ENCODE measurements at places on chromosomes 7 and 10.

DNA sequence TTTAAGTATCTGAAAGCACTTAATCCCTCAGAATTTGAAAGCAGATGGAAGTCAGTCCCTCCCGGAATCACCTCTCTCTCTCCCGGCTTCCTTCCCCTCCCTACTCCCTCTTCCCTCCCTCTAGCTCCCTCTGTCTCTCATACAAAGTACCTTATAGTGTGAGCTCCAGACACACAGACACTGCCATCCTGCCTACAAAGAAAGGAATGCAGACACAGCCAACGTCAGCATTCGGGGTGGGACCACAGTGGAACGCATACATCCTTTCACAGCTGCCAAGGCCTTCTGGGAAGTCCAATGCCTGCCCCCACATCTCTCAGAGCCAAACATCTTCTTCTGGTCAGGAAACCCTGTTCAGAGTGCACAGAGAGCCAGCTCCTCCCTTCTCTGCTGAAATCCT is 9.3 kb downstream of the NOD1 start:
- no peak for DNase-seq

- no peak for DNase-seq
These were observed 82.1 kb downstream of the PKD1L1 start for GRCh38 chr7:47866120-47866519.

GRCh38 chr7:100493476-100494264 is 9.9 kb downstream of the NYAP1 start:
- DNase-seq, result no peak

DNA sequence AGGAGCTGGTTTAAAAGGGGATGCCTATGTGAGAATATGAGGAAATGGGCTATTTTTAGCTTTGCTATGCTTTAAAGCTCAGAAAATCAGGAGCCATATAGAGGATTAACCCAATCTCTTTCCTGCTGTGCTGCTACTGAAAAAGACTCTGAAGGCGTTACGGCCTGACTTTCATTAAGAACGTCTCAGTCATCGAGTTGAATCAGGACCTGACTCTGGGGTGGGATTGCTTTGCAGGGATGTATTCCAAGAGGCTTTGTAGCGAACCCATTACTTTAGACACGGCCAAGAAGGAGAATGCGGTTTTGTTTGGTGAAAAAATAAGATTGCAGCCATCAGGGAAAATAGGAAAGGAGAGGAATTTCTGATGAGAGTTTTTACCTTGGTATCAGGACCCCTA is 426.9 kb downstream of the CCSER2 start:
- DNase-seq, result no peak

DNA sequence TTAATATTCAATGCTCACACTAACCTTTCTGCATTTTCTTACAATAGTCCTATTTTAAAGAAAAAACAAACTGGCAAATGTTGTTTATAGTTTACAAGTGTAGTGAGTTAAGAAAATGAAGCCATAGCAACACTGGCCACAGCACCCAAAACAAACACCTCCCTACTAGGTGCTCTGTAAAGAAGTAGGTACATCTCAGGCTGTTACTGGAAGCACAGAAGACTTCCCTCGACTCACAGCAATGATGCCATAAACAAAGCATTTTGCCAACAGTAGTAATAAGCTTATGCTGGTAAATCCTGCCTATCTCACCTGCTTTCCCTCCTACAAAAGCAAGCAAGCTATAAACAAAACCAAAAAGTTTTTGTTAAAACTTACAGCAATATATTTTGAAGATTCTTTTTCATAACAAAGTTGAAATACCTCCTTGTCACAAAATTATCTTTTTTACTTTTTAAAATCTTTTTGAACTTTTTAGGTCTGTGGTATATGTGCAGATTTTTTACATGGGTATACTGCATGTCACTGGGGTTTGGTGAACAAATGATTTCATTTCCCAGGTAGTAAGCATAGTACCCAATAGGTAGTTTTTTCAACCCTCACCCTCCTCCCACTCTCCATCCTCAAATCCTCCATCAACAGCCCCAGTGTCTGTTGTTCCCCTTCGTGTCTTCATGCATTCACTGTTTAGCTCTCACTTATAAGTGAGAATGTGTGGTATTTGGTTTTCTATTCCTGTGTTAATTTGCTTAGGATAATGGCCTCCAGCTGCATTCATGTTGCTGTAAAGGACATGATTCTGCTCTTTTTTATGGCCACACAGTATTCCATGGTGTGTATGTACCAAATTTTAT is 28.4 kb downstream of the COA1 start:
- no peak for DNase-seq

DNA sequence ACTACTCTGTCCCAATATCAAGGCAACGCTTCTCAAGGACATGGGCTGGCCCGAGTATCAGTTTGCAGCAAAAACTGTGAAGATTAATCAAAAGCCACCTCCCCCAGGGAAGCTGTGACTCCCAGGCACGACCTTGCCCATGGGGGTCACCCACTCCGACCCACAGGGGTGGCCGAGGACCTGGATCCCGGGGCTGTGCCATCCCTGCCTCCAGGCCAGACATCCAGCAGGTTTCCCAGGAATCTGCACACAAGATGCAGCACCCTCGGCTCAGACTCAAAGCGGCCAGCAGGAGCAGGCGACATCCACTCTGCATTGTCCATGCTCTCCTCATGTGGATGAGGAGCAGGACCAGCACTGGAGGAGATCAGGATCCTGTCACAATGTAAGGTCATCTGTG is 39.8 kb downstream of the PTPRN2 start:
- peak; percentile 49 for DNase-seq

- no peak for DNase-seq
These were observed 59.6 kb upstream of the GNA12 start for GRCh38 chr7:2903682-2904162.

GRCh38 chr7:142231716-142232115 is 26.1 kb downstream of the PRSS58 start:
- DNase-seq, result no peak

DNA sequence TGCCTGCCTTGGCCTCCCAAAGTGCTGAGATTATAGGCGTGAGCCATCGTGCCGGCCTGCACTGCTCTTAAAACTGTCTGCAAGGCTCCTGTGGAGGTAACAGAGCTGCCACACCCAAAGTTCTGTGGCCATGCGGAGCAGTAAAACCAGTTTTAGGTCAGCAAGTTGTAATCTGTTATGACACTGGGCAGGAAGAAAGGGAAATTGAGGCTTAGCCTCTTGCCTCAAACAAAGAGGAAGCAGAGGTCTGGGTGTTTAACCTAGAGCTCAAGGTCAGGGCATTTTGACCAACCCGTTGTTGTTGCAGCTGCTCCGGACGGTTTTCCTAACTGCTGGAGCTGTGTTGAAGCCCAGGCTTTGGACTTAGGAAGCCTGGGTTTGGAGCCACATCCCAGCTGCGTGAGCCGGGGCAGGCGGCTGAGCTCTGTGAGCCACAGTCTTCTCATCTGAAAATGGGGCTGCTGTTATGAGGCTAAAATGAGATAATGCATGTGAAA is 7.4 kb upstream of the RRP12 start:
- DNase-seq, result no peak

- DNase-seq, result no peak
These were observed 45.8 kb upstream of the SKAP2 start for GRCh38 chr7:26910221-26910620.

- no peak for DNase-seq
These were observed 248.4 kb downstream of the WDR11 start for GRCh38 chr10:121099592-121099991.

DNA sequence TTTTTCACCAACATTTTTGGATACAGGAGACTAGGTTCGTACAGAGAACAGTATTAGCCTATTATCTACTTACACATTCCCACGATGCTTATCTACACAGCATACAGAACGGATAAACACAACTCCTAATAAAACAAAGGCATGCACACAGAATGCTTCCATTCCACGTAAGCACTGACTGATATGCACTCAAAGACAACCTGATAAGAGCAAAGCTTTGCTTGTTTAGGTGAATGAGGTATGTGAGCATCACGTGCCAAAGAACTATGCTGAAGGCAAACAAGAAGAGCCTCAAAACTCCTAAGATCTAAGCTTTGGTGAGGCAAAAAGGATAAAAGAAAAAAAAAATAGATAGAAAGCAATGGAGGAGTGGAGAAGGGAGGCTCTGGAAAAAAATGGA is 413.5 kb upstream of the LRRN3 start:
- no peak for DNase-seq

- no peak for DNase-seq
These were observed 5.1 kb downstream of the RASGEF1A start for GRCh38 chr10:43261578-43262396.

- no peak for DNase-seq
These were observed 40.6 kb downstream of the IMMP2L start for GRCh38 chr7:111521660-111522059.

DNA sequence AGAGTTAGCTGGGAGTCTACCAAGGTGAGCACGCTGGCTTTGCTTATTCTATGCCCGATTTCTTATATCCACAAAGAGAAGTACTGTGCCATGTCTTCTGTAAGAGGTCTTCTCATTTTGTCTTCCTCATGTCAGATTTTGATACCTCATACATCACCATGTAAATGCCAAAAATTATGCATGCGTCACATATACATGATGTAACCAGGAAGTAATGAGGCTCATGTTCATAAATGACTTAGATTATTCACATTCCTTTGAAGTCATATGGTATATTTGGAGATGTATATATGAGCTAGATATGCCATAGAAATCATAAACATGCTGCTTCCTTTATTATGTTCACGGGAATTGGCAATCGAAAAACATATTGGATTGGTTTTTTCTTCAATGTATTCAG is 97.7 kb upstream of the CELF2 start:
- DNase-seq, result no peak

- DNase-seq, result no peak
These were observed 29.4 kb upstream of the GOLGA7B start for GRCh38 chr10:97820096-97820704.

- DNase-seq, result no peak
These were observed 533.2 kb upstream of the POM121L12 start for GRCh38 chr7:52502281-52502680.

GRCh38 chr7:130092598-130092997 is 22.3 kb downstream of the KLHDC10 start:
- no peak for DNase-seq

DNA sequence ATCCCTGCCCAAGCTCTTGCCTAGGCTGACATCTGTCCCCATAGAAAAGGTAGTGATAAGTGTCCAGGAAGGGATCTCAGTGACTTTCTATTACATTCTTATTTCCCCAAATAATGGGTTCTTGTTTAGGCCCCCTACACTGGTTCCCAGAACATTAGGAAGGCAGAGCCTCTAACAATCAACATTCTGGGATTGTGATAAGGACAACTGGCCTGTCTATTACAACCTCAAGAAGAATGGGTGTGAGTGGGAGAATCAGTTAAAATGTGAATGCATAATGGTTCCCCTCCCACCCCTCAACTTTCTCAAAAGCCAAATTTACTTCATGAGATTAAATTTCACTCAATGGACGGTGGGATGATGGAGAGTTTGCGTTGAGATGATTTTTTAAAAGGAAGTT is 6.4 kb upstream of the ANKRD1 start:
- DNase-seq, result no peak

DNA sequence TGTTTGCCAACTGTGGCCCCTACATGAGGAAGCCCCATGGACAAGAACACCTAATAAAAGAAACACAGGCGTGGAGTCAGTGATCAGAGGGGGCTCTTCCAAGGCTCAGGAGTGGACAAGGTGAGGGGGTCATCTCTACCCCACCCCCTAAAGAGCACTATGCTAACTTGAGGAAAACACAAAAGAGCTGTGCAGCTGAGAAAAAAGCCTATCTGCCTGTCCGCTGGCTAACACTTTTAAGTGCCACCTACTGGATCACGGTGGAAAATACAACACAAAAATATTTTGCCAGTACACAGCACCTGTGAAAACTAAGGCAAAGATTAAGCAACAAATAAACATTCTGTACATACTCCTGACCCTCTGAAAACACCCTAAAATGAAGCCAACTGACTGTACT is 53.1 kb upstream of the COBL start:
- DNase-seq, result no peak

- DNase-seq, result no peak
These were observed 230.6 kb downstream of the BMPER start for GRCh38 chr7:34135924-34136323.

- DNase-seq, result no peak
These were observed 40.3 kb downstream of the SGCE start for GRCh38 chr7:94615666-94616065.

DNA sequence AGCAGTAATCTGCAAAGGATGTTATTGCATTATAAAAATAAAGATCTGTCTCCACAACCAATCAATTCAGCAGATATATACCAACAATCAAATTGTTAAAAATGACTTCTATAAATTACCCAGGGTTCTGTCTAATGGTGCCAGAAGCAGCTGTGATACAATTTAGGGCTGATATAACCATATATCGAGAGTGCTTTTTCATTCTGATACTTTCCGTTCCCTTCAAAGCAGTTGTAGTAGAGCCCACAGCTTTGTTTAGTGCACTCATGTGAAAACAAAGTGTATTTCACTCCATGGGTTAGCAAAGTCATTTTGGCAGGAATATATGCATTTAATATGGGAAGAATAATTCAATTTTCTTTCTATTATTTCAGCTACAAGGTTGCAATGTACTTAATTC is 83.1 kb upstream of the CHCHD3 start:
- no peak for DNase-seq

Measured in RWPE2 (cell line).